ENCODE measurements at places on chromosomes 6 and 20. TPM values are rescaled to one million over a fixed set of nuclear protein-coding genes. Genes with fewer than 3 reads are reported as not detected.
A peak's percentile ranks its signal among the peaks of the same experiment; 100 is the strongest.

OR2H1 gene
- total RNA-seq = not detected

DNA sequence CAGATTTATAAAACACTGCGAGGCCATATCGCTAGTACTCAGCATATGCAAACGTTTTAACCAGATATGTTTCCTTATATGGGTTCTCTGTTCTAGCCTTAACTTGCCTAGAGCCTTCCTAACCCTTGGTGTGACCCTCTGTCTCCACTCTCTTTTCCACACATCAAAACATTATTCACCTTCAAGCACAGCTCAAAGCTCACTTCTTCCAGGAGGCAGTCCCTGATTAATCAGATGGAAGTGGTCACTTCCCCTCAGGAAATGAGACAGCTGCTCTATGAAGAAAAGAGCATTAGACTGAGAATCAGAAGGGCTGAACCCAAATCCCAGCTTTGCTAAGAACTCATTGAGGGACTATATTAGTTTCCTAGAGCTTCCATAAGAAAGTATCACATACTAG is 39.8 kb upstream of the SLC17A4 start:
- no peak for DNase-seq

DNA sequence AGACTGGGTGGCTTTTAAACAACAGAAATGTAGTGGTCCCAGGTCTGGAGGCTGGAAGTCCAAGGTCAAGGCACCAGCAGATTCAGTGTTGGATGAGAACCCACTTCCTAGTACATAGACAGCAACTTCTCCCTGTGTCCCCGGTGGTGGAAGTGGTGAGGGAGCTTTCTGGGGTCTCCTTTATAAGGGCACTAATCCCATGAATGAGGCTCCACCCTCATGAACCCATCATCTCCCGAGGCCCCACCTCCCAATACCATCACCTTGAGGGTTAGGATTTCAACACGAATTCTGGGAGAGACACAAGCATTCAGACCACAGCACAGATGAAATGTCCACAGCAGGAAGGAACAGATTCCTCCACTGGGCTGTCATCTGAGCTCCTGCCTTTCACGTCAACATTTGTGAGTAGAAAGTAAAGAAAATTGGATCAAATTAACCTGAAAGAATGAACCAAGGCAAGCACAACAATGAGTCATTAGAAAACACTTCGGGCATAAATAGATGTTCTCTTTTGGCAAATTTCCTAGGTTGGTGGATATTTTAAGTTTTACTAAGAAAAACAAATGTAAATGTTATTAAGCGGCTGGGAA is 130.7 kb downstream of the RNASET2 start:
- DNase-seq = no peak

AKAP12 gene
- 27.9 TPM for total RNA-seq

DNA sequence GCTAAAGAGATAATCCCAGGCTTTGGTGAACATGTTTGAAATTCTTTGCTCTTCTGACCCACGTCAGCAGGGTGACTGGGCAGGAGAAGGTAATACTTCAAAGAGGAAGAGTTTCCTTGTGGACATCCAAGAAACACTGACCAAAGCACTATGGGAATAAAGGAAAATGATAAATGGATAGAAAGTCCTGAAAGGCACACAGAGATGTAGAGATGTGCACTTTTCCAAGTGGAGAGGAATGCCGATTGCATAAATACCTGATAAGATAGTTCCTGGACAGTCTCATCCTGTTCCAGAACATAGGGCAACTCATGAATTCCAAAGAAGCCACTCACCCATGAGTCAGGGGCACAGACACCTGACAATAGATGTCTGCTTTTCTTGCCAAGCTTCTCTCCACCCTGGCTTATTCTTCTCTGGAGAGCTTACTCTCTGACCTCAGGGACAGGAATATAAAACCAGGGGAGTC is 191.3 kb upstream of the FOXA2 start:
- DNase-seq = no peak

- no peak for DNase-seq
Measured at GRCh38 chr6:31940256-31940664, 5.6 kb upstream of the CFB start.

HLA-DMB gene
- total RNA-seq = 76.7 TPM

GRCh38 chr6:143271024-143271423 is 179.5 kb downstream of the ADAT2 start:
- DNase-seq = peak; percentile 89

- DNase-seq = no peak
Measured at GRCh38 chr6:52746213-52746612, 17.1 kb downstream of the GSTA2 start.

- no peak for DNase-seq
Measured at GRCh38 chr20:17714597-17714996, 14.8 kb downstream of the BANF2 start.

FRMD1 gene
- total RNA-seq = 0.06 TPM

PXT1 gene
- total RNA-seq = 0.12 TPM

DNA sequence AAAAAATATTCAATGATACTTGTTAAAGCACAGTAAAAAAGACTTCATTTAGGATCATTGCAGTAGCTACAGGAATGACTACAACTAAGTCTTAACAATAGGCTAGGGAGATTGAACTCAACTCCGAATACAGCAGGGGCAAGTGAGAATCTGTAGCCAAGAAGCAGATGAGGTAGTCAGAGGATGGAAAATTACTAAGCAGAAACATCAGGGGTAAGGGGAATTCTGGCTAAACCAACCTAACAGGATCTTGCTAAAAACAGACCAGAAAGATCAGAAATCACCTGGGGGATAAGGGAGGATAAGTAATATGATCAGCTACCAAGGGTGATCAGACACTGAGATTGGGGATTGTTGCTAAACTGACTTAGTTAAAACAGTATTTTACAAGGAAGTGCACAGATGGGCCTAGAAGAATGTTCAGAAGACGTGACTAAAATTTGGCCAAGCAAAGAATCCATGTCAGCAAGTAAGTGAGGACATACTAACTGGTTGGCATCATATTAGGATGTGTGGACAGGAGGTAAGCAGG is 217.5 kb downstream of the TENT5A start:
- DNase-seq = no peak

DNA sequence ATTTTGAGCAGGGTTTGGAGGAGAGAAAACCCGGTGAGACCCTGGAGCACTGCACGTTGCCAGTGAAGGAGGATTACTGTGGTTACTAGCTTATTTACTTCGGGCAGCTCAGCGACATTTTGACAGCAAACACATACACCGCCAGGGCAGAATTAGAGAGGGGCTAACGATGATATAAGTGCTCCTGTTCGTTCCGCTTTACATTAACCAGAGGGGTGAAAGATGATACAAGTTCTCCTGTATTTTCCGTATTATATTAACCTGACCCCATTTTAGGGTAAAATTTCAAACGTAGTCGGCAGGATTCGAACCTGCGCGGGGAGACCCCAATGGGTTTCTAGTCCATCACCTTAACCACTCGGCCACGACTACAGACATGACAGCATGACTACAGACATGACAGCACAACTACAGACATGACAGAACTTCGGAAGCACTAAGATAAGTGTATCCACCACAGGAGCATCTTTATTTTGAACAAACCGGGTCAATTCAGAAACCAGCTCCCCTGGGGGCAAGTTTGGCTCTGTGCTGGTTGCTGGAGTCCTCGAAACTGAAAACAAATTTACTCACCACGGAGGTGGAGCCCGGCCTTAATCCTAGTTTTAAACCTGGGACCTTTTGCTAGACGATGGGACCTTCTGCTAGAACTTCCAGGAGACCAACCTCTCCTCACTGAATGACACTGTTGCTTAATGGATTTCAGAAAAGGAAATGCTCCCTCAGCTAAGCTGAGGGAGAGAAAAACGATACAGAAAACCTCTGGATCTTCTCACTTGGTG is 80.4 kb upstream of the ZNF184 start:
- DNase-seq = no peak

GRCh38 chr6:118506071-118506638 is 41.9 kb upstream of the PLN start:
- DNase-seq = no peak

DNA sequence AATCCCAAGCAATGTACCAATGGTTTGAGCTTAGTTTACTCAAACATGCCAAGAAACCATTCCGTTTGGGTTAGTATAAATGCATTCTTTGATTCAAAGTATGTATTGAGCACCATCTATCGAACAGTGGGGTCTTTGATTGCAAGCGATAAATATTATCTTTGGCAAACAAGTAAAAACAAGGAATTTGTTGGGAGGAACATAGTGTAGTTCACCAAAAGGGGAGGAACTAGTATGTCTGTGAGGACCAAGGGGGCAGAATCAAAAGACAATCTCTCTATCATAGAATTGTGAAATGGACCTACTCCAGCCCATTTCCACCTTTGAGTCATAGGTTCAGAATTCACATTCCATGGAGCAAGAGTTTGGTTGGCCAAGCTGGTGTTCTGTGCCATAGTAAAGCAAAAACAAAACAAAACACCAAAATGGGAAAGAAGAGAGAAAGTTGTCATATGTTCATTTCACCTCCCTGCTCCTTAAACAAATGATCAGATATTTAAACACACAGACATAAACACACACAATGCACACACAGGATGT is 266.0 kb downstream of the TSHZ2 start:
- no peak for DNase-seq

SLC44A4 gene
- 66.4 TPM for total RNA-seq

DNA sequence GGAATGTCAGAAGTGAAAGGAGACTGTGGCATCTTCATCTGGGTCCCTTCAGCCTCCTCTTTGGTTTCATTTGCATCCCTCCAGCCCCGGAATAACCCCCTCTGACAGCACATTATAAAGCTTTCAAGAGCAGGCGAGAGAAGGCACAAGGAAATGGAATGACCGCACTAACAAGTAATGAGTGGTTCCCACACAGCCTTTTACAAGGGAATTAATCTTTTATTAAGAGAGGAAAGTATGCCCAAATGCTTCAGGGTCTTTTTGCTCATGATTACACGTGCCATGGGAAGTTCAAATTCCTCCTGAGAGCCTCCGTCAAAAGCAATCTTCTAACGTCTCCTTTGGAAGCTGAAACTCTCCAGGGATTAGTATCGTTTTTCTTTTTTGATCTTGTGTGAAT is 347.0 kb downstream of the BTBD3 start:
- DNase-seq = no peak

FOXO3 gene
- 101 TPM for total RNA-seq

GRCh38 chr6:31049518-31049917 is 39.2 kb downstream of the MUC22 start:
- no peak for DNase-seq

DNA sequence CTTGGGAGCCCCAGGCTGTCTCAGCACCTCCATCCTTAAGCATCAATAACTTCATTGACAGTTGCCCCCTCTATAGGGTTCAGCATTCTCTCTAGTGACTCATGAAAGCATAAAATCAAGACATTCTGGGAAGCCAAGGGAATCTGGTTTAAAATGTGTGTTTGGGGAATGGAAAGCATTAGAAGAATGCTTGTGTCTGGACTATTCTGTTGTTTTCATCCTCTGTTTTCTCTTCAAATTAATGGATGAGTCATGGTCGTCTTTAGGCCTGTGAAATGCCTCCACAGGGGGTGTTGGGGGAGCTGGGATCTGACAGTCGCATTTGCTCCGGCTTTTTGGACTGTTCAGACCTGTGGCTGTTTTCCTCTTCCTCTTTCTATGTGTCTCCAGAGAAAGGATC is 279.7 kb downstream of the CDC5L start:
- DNase-seq = no peak

- DNase-seq = no peak
Measured at GRCh38 chr6:162846723-162847122, 118.9 kb downstream of the PACRG start.

DNA sequence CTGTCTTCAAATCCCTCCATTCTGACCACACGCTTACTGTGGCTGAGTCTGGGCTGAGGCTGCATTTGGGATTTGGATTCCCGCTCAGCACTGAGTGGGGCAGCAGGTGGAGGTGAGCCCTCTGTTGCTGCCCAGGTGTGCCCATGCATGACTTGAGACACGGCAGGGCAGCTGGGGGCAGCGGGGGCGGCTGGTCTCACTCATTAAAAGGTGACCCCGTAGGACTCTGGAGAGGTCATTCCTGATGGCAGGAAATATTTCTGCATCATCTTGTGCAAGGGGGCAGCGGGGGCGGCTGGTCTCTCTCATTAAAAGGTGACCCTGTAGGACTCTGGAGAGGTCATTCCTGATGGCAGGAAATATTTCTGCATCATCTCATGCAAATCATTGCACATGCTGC is 49.8 kb downstream of the SMOC2 start:
- DNase-seq = no peak

GRCh38 chr6:40477246-40478126 is 109.7 kb downstream of the LRFN2 start:
- DNase-seq = peak; percentile 43

PPP1R10 gene
- total RNA-seq = 36.9 TPM

OVOL2 gene
- total RNA-seq = 7.8 TPM

EPPIN gene
- 0.09 TPM for total RNA-seq

PCK1 gene
- 1.7 TPM for total RNA-seq

DNA sequence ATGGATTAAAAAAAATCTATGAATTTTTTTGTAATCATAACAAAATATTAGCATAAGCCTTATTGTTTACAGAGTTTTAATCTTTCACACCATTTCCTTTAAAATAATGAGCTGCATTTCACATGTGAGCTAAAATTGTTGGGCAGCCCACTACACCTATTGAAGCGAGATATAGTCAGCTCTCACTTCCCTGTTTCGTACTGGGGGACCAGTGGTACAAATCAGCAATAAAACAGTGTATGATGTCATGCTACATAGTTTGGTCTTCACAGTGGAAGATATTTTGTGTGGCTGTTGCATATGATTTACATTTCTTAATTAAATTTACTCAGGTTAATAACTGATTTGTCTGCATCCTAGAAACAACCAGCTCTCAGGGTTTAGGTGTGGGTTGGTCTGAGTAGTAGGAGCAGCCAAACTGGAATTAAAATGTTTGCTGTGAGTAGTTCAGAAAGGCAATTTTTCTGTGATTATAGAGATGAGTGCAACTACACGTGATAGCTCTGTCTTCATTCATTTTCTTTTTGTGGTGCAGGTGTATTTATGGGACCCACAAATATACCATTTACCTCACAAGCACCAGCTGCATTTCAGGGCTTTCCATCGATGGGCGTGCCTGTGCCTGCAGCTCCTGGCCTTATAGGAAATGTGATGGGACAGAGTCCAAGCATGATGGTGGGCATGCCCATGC is 99.3 kb downstream of the B3GAT2 start:
- DNase-seq = no peak

DNA sequence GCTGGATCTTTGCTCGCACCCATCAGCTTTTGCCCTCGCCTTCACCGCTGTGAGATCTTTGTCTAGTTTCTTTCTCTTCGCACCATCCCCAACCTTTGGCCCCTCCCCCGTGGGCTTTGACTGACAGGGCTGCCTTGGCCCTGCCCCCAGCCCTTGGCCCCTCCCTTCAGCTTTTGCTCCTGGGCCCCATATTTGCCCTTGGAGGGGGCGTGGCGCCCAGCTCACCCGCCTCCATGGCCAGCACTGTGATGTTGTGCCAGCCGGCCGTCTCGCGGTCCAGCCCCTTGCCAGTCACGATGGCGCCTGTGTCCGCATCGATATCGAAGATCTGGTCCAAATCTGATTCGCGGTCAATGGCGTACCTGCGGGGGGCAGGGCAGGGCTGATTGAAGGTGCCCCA is 81.1 kb downstream of the CD40 start:
- no peak for DNase-seq

RHAG gene
- 0.31 TPM for total RNA-seq

- no peak for DNase-seq
Measured at GRCh38 chr6:168294901-168295300, 24.7 kb downstream of the DACT2 start.

C6orf163 gene
- 11.5 TPM for total RNA-seq

- DNase-seq = peak; percentile 27
Measured at GRCh38 chr20:37282556-37282955, 6.9 kb upstream of the MANBAL start.

GRCh38 chr20:50194831-50195523 is 4.3 kb downstream of the CEBPB start:
- no peak for DNase-seq

- DNase-seq = no peak
Measured at GRCh38 chr6:55853008-55854001, 22.1 kb downstream of the BMP5 start.

RRAGD gene
- total RNA-seq = 40.2 TPM
